CD4-positive, alpha-beta T cell treated with Interleukin-10 for 1 hour (primary cell): ENCODE measurements at places on chromosomes 6 and 20.

DNA sequence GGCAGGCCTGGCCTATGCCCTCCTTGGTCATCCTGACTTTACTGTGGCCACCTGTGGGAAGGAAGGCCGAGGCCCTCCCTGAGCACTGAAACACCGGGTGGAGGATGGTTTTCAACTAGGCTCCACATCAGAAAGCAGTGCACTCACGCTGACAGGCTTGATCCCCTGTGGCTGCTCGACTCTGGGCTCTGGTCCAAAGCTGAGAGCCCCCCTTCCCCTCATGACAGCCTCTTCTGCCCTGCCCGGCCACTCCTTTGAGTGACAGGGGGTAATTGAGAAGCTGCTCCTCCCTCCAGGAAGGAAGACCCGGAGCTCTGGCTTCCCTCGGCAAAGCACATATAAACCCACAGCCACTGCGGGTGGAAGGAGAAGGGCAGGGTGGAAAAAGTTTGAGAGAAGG is 43.6 kb downstream of the MUC22 start:
- DNase-seq = no peak

GRCh38 chr20:667351-668034 is 8.1 kb downstream of the SCRT2 start:
- peak; percentile 54 for DNase-seq

DNA sequence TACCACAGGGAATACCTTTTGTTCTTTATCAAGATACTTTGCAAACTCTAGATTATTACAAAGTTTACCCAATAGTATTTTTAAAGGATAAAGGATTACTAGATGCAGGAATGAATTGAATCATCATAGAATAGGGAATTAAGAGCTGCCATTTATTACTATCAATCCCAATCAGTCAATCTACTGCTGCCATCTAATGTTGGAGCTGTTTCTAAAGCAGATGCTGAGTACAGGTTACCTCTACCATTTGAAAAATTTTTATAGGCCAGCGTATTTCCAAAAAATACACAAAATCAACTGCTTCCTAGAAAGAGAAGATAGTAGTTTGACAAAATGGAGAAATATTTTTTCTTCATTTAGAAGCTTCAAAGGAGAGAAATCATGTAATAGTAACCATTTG is 520.4 kb downstream of the ADGRB3 start:
- DNase-seq = no peak

GRCh38 chr20:37704955-37705354 is 11.1 kb downstream of the CTNNBL1 start:
- no peak for DNase-seq

- DNase-seq = no peak
Measured at GRCh38 chr20:22823119-22823518, 212.0 kb upstream of the SSTR4 start.

GRCh38 chr6:6760002-6760401 is 171.5 kb downstream of the LY86 start:
- no peak for DNase-seq

DNA sequence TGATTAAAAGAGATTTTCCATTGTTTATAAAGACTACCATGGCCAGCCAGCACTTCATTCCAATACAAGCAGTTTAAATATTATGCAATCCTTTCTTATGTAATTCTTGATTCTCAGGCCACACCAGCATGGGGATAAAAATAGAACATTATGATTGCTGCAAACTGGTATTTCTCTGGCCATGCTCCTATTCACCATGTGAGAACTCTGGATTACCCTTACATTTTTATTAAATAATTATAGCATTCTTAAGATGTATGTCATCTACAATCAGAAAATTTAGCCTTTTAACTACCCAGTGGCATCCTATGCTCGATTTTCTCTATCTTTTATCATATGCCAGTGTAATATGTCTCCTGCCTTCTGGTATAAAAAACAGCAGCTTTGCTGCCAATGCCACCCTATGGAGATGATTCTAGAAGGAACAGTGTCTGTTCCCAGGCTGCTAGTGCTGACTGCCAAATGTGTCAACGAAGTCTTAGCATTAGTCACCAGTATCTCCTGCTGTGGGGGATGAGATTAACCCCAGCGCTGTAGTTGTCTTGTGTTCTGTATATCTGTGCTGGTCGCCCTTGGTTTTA is 501.4 kb downstream of the BCKDHB start:
- no peak for DNase-seq

- DNase-seq = no peak
Measured at GRCh38 chr6:2485116-2485515, 239.7 kb upstream of the GMDS start.

- DNase-seq = no peak
Measured at GRCh38 chr6:118965371-118965770, 30.4 kb upstream of the MCM9 start.

- no peak for DNase-seq
Measured at GRCh38 chr6:1581120-1581991, 28.4 kb upstream of the FOXC1 start.

GRCh38 chr6:72740135-72740534 is 118.3 kb downstream of the KCNQ5 start:
- DNase-seq = no peak

DNA sequence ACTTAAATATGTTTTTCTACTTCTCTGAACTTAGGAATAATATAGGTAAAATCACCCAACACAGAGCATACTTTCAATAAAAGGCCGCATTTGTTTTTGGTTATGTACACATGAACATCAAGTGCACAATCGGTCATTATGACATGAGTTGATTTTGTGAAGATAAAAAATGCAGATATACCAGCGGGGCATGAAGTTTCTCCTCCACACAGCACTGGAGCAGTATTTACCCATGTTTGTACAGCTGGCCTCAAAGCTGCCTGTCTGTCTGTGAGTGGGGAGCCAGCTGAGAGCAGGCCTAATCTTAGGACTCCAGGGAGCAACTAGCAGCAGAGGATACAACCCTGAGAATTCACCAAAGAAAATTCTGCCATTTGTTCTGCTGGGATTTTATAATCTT is 206.5 kb downstream of the TPBG start:
- no peak for DNase-seq

DNA sequence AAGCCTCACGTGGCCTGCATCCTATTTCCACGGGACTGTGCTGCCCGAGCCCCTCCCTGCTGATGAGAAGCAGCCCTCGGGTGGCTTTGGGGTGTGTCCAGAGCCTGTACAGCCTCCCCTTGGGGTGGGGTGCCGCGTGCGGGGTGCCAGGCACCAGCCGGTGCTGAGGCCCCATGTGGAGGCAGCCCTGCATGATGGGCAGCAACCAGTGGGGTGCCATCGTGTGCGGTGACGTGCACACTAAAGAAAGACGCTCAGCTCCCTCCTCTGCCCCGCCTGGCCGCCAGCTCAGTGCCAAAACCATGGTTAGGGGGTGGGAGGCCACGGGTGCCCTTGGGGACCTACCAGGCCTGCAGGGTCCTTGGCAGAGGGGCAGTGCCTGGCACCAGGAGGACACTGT is 26.2 kb downstream of the NTSR1 start:
- DNase-seq = no peak

DNA sequence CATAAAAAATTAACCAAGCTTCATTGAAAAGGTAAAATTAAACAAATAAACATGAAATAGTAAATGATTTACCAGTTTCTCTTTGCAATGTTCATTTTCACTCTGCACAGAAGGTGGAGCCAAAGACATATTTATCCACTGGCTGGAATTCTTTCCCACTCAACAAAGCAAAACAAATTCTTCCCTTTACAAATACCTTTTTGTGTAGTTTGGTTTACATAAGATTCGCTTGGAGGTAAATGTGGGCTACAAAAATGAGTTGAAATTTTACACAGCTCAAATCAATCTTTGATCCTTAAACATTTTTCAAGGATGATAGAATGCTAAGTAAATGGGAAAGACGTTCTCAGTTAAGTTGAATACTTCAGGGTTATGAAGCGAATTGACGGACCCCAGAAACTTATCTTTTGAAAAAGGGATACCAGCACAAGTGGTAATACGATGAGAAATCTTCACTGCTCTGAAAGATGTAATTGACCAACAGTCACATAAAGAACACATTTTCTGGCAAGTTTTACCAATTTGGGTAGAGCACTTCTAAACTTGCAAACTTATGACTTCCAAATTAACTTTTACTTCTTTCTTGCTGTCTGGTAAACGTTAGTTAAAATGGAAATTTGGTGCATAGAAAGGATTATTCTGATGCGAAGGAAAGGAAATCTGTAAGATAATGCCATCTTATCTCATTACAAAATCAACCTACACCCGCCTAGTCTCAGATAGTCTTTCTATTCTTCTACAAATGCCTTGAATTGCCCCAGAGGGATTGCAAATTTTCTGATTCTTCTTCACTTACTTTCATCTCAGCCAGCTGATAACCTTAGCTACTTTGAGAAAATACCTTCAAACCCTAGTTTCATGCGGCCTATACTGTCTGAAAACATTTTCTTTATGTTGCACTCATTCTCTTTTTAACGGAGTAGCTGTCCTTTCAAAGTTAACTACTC is 4.7 kb upstream of the GJA1 start:
- no peak for DNase-seq

- no peak for DNase-seq
Measured at GRCh38 chr6:36308514-36308913, 28.2 kb downstream of the BNIP5 start.

- no peak for DNase-seq
Measured at GRCh38 chr20:32661820-32662528, 11.8 kb downstream of the C20orf203 start.

- DNase-seq = no peak
Measured at GRCh38 chr6:75285283-75285639, 669 bp upstream of the TMEM30A start.
